ENCODE measurements at places on chromosomes 1 and 21.

- no peak for DNase-seq
Measured at GRCh38 chr1:59055908-59056719, 240.8 kb upstream of the FGGY start.

DNA sequence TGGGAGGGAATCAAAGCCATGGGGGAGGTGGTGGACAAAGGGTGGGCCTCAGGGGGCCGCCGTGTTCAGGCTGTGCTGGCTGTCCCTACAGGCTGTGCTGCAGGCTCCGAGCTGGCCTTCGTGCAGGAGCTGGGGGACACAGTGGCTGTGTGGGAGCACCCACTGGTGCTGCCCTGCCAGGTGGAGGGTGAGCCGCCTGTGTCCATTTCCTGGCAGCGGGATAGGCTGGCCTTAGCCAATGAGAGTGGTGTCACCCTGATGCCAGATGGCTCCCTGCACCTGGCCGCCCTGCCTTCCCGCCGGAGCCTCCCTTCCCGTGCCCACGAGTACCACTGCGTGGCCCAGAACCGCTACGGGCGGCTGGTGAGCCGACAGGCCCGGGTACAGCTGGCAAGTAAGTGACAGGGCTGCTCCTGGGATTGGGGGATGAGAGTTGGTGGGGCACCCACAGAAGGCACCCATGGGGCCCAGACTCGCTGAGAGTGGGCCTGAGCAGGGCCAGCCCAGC lies 20.2 kb downstream of the SLC27A3 start:
- no peak for DNase-seq

- DNase-seq = no peak
Measured at GRCh38 chr1:178407215-178407614, 89.5 kb downstream of the CLEC20A start.

DNA sequence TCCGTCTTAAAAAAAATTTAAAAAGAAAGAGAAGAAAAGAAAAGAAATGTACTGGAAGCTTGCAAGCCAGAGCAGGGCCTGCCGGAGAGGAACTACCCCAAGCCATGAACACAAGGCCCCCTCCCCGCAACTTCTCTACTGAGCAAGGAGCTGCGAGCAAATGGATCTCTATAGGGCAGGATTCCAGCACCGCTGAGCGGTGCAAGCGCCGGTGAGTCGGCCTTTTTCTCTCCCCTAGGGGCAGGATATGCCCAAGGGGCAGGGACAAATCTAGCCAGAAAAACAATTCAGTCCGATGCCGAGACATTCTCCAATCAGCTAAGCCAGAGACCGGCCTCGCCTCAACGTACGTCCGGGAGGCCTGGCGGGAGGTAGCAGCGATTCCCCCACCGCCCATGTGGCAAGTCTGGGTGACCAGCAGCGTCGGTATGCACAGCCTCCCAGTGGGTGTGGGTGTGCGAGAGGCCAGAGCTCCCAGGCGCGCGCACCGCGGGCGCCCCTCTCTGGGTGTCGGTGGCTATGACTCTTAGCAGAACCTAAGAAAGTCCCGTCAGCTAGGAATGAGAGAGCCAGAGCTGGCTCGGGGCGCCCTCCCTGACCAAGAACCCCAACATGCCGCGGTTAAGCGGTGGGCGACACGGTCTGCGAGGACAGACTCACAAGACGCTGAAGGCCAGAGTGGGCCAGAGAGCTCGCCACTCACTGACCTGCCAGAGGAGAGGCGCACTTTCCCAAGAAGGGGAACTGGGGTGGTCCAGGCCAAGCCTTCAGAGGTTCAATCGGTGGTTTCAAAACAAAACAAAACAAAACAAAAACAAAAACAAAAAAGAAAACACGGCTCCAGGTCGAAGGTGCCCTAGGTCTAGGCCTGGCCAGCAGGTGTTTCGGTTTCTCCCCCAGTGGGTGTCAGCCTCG lies 1.9 kb downstream of the CSMD2 start:
- no peak for DNase-seq

GRCh38 chr1:150997949-150998348 lies 8.8 kb downstream of the MINDY1 start:
- no peak for DNase-seq

DNA sequence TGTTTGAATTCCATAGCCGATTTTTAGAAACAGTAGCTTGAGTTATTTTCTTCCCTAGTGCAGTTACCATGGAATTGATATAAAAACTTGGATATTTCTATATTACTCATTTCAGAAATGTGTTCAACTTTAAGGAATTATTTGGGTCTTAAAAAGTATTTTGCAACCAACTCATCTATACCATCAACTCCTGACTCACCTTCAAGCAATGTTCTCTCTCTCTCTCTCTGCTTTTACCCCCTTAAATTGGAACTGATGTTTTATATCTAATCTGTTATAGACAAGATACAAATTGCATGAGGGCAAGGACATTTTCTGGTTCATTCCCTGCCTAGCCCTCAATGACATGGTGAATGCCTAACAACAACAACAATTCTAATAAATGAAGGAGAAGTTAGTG lies 214.7 kb upstream of the NRIP1 start:
- no peak for DNase-seq

Measured in stimulated activated CD4-positive, alpha-beta T cell treated with anti-CD3 and anti-CD28 coated beads, TNF-alpha, amount 100 ng/mL, for 48 hours (primary cell).